AG09319 (cell line): ENCODE measurements at places on chromosomes 3 and 15.

DNA sequence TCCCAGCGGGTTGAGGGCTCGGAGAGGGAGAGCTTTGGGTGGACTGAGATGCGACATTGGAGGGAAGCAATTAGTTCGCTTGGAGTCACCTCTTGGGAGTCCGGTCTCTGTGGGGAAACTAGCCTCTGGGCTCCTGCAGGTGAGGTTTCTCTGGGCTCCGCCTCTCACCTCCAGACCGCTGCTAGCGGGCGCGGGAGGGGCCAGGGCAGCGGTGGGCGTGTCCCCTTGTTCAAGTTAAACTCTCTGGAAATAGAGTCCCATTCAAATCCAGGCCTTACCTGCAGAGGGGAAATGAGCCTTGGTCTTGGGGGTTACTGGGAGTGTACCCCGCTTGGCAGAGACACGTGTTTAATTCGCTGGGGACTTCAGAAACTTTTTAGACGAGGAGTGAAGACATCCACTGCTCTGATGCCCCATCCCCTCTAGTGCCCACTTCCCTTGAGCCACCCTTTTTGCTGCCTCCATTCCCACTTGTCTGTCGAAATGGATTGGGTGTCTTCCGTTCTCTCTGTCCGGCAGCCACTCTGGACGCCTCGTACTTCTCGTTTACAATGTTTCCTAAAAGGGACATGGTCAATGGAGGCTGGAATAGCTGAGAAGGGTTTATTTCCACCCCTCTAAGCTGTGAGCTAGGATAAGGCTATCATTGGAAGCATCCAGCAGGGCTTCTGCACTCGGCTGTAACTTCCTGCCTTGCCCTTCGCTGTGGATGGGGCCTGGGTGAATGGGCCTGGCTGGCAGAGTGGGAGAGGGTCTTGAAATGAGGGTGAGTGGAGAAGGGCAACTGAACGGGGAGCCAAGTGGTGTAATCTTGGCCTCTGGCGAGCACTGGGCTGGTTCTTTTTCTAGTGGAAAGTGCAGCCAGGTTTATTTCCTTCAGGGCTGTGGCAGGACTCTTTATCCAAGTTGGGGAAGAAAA, 1.1 kb downstream of the MITF start:
- DNase-seq = no peak

GRCh38 chr15:80777826-80778620, 1.1 kb upstream of the CEMIP start:
- no peak for DNase-seq

- DNase-seq = no peak
Observed at GRCh38 chr3:26721047-26721446, 98.5 kb downstream of the LRRC3B start.

GRCh38 chr3:37556789-37557301, 304.8 kb upstream of the CTDSPL start:
- no peak for DNase-seq

DNA sequence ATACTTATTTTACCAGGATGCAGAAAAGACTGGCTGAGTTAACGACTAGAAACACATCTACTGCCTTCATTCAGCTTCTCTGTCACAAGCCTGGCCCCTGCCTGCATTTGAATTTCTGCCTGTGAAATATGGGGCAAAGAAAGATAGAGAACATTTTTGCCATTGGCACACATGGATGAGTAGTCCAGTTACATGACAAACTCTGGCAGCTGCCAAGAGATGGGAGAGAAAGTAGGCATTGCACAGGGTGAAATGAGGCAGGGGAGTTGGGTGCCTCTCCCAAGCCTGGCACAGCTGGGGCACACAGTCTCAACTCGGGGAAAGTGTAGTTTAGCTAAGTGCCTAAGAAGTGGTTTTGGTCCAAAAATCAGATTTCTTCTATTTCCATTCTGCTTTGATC, 24.0 kb downstream of the ANXA2 start:
- DNase-seq = no peak

DNA sequence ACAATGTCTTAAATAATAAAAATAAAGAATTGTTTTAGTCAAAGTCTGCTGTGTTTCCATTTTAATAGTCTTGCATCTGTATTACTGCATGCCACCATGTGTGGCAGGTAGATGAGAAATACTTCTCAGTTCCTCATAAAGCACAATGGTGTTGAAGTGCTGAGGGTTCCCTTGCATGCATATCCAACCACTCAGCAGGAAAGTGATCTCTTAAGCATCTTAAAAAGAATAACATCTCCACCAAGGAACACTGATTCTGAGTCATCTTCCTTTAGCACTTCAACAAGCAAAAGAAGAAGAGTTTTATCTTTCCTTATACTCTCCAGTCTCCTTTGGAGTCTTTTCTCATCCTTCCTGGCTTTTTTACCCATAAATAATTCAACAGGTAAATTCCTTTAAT, 602.0 kb downstream of the TBL1XR1 start:
- no peak for DNase-seq

GRCh38 chr3:86451749-86452148, 539.2 kb downstream of the VGLL3 start:
- no peak for DNase-seq

- no peak for DNase-seq
Observed at GRCh38 chr15:41894251-41894790, 468 bp upstream of the SPTBN5 start.

DNA sequence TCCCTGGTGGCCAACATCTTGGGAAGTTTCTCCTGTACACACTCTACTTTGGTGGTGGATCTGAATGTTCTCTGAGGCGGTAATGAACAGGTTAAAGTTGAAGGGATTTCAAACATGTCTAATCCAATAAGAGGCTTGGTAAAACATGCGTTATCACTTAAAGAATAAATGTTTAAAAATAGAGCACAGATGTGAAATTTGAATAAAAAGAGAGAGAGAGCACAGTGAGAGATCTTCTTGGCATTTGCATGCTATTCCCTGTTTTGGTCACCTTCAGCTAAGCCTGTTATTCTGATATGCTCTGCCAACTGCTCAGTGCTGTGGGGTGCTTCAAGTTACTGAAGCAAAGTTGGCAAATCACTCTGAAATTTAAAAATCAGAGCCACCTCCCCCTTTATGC, 237.7 kb upstream of the WNT5A start:
- DNase-seq = no peak

DNA sequence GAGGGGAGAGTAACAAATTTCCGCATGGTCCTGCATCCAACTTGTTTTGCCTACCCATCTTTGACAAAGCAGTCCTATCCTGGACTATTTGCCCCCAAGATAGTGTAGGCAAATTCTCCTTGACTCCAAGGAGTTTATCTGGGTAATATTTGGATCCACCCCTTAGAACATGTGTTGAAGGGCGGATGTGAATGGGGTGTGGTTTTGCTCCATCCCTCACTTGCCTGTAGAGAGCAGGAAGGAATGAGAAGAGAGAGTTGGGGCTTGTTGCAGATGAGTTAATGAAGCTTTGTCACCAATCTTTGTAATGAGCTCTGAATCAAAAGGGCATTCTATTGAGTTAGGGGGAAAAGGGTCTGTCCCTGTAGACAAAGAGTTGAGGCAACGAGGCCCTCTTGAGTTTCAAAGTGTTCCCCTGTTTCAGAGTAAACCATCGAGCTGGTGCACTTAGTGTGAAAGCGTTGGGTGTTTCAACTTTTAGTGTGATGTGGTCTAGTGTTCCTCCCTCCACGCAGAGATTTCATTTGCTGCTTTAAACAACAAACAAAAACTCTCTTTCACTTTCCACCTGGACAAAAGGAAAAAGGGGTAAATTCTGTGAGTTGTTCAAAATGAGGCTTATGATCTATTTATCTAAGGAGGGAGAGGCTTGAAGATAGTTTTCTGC, 42.2 kb upstream of the PPARG start:
- DNase-seq = no peak

DNA sequence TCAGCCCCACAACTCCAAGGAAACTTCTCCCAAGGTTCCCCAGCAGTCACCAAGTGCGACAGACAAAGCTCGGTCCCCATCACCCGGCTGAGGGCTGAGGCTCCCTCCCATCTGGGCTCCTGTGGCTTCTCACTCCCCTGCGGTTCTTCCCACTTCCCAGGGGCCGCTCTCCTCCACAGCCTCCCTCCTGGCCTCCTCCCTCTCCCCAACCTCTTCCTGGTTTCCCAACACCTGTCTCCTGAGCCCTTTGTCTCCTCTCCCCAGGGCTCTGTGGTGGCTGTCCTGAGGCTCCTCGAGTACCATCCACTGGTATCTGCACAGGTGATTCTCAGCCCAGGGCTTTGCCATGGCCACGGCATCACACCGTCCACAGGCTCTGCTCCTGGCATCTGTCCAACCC, 113.2 kb upstream of the NSMCE3 start:
- no peak for DNase-seq

- DNase-seq = no peak
Observed at GRCh38 chr3:197994736-197995135, 34.7 kb downstream of the LMLN start.

DNA sequence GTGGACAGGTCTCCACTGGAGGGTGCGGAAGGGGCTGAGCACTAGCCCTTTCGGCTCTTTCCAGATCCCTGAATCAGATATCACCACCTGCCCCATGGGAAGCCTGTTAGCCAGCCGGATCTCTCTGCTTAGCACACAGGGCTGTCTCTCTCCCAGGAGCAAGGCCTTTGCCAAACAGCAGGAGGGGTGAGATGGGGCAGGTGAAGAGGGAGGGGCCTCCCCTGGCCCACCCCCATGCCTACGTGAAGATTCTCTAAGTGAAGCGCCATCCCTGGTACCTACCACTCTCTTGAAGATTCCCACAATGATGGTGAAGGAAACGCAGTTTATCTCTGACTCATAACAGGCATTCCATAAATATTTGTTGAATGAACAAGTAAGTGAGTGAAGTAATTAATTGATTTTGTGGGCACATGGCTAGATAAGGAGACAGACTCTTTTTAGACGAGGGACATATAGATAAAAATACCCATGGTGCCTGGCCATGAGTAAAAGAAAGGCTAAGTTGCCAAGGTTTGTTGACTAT, 19.6 kb upstream of the HCN4 start:
- DNase-seq = no peak

GRCh38 chr3:45109771-45110508, 36.2 kb downstream of the CDCP1 start:
- DNase-seq = no peak

- no peak for DNase-seq
Observed at GRCh38 chr3:69558912-69559311, 173.0 kb upstream of the FRMD4B start.

DNA sequence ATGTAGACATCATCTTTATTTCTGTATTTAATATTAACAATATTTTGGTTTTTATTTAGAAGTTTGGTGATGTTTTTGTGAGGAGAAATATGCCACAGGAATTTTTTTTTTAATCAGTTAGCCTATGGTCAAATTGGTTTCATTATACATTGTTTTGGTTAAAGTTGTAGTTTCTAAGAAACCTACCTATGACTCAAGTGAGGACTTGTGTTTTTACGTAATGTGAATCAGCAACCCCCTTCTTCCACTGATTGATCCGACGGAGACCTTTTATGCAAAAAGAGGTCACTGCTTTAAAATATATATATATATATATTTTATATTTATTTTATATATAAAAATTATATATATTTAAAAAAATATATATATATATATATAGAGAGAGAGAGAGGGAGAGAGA, 698.1 kb downstream of the FHIT start:
- no peak for DNase-seq

GRCh38 chr3:14181253-14181652, 2.6 kb downstream of the LSM3 start:
- no peak for DNase-seq

- DNase-seq = no peak
Observed at GRCh38 chr15:64894395-64895056, 17.2 kb upstream of the ANKDD1A start.

- DNase-seq = no peak
Observed at GRCh38 chr3:192620275-192620674, 107.1 kb downstream of the FGF12 start.

- DNase-seq = no peak
Observed at GRCh38 chr3:146625186-146625775, 20.1 kb upstream of the PLSCR5 start.

DNA sequence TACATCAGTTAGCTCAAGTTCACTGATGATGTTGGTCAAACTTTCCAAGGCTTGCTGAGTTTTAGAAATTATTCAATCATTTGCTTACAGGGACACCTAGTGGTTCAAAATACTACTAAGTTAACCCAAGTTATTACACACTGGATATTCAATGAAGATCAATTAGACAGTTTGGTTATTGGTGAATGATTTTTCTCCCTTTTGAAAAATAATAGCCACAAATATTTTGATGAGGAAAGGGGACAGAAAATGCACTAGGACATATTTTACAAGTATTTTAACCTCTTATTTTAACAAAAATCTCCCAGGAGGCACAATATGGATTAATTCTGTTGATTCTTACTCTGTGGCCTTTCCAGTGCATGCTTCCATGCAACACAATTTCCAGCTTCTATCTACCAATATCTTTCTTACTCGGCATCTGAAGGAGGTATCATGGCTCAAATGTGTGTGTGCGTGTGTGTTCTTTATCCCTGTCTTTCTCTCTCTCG, 20.1 kb upstream of the GOLGA6L2 start:
- DNase-seq = peak; percentile 5

GRCh38 chr15:63318344-63318743, 40.9 kb downstream of the APH1B start:
- DNase-seq = no peak

DNA sequence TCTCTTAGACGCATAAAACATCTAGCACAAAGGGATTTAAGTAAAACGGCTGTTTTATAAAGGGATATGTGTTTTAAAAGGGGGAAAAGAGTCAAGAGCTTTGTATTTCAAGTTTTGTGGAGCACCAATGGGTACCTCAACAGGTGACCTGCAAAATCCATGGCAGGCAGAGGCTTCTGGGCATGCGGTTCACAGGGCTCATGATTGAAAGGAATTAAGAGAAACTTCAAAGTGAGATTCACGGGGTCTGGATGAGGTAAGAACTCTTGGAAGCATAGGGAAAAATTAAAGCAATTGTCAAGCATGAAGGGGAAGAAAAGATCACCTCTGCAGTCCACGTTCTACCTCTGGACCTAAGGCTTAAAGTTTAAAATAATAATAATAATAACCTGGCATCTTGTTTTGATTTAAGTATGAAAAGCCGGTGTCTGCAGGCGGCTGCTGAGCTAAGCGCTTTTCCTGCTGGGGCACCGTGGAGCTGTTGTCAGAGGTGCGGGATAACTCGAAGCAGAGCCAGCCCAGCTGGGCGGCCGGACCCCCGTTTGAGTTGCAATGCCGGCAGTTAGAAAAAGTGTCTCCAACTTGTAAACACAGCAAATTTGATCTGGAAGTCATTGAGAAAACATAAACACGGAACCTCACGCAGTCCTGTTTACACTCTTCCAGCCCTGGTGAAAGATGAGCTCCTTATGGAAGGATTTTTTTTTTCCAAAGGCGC, 40.5 kb downstream of the HES1 start:
- no peak for DNase-seq

- no peak for DNase-seq
Observed at GRCh38 chr3:59286791-59287531, 237.1 kb upstream of the CFAP20DC start.

DNA sequence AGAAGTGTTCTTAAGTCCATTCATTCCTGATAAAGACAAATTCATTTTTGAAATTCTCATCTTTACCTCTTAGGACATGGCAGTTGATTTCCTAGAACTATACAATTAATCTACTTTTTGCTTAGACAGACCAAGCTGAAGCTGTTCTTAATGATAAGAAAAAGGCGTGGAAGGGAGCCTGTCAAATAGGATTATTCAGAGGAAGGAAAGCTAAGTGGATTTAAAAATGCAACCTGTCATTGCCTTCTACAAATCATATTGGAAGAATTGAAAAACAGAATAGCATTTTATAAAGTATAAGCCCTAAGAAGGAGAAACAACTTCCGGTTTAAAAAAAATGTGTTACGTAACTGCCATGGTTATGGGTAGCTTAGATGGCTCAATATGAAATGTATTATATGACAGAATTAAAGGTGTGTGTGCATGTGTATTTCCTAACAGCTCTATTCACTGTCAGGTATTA, 81.2 kb upstream of the RAP2B start:
- DNase-seq = no peak

GRCh38 chr15:49908236-49908932, 210.6 kb downstream of the ATP8B4 start:
- no peak for DNase-seq
